ENCODE measurements at places on chromosomes 1 and 21.

DNA sequence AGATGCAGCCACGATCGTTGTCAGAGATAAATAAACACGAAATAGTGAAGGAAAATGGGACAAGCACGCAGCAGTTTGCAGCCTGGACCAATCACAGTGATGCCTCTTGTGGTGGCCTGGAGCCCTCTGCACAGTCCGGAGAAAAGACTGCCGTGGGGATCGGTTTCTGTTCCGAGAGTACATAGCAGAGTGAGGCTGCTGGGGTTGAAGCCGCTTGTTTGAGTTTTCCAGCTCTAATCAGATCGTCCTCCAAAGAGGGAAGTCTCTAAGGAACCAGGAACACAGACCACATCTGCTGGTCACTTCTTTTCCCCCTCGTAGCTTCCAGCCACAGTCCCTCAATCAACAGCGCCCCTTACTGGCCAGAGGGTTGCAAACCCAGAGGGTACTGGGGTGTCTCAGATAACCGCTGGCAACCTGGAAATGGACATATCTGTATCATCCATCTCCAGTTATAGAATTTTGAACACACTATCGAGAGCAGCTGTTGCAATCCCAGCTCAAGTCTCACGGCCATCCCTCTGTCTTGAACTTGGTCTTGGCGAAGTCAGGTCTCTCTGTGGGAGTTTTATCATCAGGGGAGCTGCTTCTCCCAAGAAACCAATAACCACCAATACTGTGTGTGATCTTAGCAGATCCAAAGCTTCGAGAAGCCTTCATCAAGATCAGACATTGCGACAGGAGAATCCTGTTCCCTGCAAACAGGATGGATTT lies 57.4 kb downstream of the OLIG1 start:
- DNase-seq = peak; percentile 50

DNA sequence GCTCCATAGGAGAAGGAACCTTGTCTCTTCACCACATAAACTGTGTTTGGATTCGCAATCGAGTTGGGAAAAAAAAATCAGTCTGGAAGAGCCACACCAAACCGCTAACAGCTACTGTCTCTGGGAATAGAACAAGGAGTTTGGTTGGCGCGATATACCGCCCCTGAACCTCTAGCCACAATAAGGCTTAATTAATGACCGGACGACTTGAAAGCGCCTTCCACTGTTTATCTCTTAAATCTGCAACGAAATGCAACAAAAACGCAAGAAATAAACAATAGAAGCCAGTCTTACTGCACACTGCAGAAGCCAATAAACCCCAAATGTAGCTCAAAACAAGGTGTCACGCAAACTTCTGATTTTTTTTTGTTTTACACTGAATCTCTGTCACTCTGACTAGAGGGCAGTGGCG lies 10.9 kb downstream of the BTBD19 start:
- no peak for DNase-seq

DNA sequence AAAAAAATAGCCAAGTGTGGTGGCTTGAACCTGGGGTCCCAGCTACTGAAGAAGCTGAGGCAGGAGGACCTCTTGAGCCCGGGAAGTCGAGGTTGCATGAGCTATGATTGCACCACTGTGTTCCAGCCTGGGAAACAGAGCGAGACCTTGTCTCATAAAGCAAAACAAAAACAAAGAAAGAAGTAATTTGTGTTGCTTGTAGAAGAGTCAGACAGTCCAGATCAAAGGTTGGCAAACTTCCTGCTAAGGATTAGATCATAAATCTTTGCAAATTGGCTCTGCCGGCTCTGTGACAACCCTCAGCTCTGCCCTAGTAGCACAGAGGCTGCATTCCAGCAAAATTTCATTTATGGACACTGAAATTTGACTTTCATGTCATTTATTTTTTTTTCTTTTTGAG lies 19.0 kb upstream of the MFN2 start:
- no peak for DNase-seq

GRCh38 chr1:201145816-201146215 lies 8.5 kb downstream of the TMEM9 start:
- DNase-seq = no peak

GRCh38 chr1:69947837-69948236 lies 257.5 kb downstream of the LRRC40 start:
- DNase-seq = no peak

- DNase-seq = no peak
These were observed 82.1 kb downstream of the FOXD2 start for GRCh38 chr1:47519971-47520370.

- DNase-seq = no peak
These were observed 53.3 kb downstream of the ERO1B start for GRCh38 chr1:236228411-236228810.

- no peak for DNase-seq
These were observed 17.1 kb downstream of the SLAMF7 start for GRCh38 chr1:160755911-160756848.

DNA sequence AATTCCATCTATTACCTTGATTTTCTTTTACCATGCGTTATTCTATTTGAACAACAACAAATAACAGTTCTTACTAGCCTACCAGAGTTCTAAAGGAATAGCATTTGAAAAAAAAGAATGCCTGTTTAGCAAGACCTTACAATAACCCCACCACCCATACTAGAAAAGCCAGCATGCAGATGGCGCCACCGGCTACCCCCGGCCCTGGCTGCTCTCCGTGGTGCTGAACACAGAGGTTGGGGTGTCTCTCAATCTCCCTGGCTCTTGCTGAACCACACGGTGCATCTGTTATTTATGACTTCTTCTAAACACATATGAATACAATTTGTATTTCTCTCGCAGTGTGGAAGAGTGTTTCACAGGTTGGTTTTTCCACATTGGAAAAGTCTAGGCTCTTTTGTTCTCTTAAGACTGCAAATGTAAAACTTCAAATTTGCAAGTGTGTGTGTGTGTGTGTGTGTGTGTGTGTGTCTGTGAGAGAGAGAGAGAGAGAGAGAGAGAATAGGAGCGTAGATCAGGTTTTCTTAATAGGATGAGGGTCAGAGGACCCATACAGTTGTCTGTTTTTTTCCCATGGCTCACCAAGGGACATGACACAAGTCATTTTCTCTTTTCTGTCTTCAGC lies 13.6 kb downstream of the GRIK3 start:
- DNase-seq = no peak

GRCh38 chr1:220321758-220322157 lies 49.5 kb upstream of the RAB3GAP2 start:
- DNase-seq = no peak

GRCh38 chr21:32382108-32382644 lies 10.6 kb downstream of the URB1 start:
- DNase-seq = no peak

DNA sequence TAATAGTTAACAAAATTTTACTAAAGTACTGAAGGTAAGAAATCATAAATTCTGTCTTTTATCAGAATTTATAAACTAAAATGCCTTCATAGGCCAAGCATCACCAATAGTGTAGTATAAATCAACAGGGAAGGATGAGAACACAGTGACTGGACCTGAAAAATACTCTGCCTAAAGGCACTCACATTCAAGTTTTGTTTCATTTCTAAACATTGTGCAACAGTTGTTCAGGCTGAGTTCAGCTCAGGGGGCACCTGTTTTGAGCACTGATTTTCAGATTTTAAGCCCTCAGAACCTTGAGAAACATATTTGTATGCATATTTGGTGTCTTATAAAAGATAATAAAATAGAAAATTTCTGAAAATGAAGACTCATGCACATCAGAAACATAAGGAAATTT lies 12.4 kb downstream of the ACBD6 start:
- DNase-seq = no peak

- no peak for DNase-seq
These were observed 3.9 kb downstream of the COL18A1 start for GRCh38 chr21:45408801-45409261.

- DNase-seq = peak; percentile 65
These were observed 2.3 kb upstream of the BSND start for GRCh38 chr1:54996359-54996868.

DNA sequence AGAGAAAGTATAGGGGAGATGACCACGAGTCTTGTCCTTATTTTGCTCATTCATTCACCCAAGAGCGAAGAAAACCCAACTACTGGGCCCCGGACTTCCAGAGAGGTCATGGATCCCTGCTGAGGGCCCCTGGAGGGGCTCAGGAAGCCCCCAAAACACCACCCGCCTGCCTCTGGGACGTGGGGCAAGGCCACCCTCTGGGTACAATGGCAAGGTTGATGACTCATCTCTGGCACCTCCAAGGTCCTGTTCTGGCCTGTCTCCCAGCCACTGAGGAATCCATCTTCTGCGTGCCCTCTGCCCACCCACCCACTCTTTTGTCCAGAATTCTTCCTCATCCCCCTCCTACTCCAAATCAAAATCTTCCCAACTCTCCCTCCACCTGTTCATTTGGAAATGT lies 21.3 kb upstream of the PRDM15 start:
- DNase-seq = no peak

DNA sequence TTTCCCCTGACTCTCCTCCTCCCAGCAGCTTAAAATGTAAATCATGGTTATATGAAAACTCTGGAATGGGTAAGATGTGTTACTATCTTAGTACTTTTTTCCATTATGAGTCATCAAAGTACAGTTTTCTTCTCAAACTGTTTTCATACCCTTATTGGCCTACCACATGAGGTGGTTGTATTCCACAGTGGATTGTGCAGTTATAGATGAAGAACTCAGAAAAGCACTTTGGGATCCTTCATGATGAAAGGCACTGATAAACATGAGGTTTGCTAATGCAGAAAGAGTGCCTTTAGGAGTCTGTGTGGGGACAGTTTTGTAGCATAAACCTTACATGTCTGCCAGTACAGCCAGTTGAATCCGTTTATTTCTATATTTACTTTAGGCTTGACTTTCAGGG lies 32.0 kb upstream of the MYOCOS start:
- no peak for DNase-seq

- no peak for DNase-seq
These were observed 19.1 kb downstream of the SRSF4 start for GRCh38 chr1:29162476-29163138.

DNA sequence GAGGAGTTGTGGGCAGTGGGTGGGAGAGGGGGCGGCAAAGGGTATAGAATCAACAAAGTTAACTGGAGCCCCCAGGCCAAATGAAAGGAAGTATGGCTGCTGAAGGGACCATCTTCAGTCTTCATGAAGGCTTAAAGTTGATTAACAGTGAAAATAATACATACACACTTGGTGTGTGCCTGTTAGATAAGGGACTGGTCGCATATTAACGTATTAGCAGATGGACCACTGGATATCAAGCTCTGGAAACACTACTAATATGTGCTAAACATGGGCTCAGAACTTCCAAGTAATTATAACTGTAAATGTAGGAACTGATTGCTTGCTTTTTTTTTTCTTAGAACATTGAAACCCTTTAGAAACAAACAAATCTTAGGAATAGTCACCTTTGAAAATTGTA lies 224.7 kb upstream of the KIAA0040 start:
- no peak for DNase-seq

DNA sequence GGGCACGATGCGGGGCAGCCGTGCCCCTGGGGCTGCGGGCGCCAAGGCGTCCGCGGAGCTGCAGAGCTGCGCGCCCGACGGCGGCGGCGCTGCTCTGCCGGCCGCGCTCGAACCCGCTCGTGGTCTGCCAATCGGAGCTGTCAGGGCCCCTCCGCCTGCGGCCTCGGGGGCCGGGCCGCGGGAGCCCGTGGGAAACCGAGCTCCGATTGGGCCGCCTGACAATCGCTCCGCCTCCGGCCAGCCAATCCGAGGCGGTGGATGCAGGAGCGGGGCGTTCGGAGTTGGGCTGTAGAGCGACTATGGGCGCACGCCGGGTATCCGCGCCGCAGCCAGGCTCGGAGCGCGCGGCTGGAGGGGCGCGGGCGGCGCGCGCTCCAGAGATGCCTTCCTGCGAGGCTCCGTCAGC lies 100.5 kb upstream of the SOD1 start:
- DNase-seq = peak; percentile 85

GRCh38 chr1:119438761-119439160 lies 23.8 kb downstream of the HSD3B2 start:
- no peak for DNase-seq

GRCh38 chr21:44253832-44254710 lies 7.6 kb downstream of the DNMT3L start:
- no peak for DNase-seq

DNA sequence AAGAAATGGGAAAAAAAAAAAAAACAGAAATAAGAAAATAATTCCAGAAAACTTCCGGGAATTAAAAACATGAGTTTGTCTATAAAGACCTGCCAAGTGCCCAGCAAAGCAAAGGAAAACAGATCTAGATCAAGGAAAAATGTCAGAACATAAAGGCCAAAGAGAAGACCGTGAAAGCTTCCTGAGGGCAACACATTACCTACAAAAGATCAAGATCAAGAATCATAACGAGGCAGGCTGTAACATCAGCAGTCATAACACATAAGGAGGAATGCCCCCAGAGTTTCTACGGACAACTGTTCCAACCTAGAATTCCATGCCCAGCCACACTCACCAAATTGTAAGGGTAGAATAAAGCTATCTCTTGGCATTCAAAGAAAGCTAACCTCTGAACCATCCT lies 3.8 kb downstream of the CCSAP start:
- no peak for DNase-seq

DNA sequence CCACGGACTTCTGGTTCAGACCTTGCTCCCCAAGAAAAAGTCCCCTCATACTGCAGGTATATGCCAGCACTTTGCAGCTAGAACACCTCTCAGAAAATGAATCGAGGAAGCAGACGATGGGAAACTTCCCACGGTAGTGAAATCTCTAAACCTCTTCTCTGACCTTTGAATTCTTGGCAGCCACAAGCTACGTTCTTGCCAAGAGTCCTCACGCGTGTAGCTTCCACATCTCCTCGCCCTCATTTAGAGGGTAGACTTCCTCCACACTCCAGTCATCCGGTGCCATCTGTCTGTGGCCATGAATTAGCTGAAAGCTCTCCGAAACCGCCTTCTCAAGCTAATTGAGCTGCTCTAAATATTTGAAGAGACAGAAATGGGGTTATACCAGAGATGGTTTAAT lies 127.8 kb downstream of the RGS7 start:
- no peak for DNase-seq

DNA sequence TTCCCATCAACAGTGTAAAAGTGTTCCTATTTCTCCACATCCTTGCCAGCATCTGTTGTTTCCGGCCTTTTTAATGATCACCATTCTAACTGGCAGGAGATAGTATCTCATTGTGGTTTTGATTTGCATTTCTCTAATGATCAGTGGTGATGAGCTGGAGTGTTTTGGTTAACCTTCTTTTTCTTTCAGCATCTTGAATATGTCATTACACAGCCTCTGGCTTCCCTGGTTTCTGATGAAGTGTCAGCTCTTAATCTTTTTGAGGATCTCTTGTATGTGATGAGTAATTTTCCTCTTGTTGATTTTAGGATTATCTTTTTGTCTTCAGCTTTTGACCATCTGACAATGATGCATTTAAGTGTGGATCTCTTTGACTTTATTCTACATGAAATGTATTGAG lies 133.2 kb upstream of the GRIK3 start:
- no peak for DNase-seq

- DNase-seq = no peak
These were observed 81.5 kb upstream of the EDEM3 start for GRCh38 chr1:184836141-184836540.

- no peak for DNase-seq
These were observed 38.0 kb downstream of the ERG start for GRCh38 chr21:38460171-38460742.
